Cerebellar nuclear complex (tissue), 1 donor: ENCODE measurements at places on chromosomes 4 and X.

DNA sequence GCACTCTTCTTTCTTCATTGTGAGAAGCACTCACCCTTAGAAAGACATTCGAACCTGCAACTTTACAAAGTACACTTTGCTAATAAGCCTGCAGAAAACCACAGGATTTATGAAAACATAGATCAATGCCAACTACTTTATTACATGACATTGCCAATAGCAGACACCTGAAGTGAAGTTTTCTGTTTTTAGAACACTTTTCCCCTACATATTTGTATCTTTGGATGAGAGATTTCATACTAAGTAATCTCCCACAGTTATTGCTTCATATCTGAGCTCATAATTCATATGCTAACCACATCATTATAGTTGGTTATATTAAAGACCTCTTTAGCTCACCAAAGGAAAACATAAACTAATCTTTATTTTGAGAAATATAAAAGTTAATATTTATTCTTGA lies 276.5 kb upstream of the CTSO start:
- no peak for DNase-seq

DNA sequence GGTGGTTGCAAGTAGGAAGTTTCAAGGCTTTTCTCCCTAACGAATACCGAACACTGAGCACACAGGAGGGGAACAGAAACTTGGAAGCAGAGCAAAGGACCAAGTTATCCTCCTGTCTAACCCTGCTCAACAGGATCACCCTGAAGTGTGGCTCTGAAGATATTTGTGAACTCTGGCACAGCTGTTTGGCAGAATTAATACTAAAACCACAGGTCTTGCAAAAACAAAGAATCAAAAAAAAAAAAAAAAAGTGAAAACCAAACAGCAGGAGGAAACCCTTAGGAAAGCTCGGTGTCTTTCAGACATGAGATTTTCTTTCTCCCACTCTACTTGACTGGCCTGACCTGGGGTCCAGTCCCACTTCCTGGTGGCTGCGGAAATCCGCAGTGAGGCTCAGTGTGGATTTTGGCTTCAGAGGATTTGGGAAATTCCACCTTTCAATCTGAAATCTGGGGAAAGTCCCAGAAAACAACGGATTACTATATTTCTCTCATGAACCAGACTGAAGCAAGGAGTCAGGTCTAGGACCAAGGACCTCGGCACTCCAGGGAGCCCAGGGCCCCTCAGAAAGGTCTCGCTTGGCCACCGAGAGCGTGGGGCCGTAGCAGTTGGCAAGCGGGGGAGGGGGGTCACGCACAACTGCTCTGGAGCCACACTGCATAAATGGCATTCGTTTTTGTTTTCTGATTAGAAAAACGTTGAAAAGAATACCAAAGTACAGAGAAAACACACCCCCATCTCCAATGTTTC lies 867 bp downstream of the TIFA start:
- DNase-seq: no peak

- no peak for DNase-seq
These were observed 48.7 kb upstream of the SRD5A3 start for GRCh38 chr4:55297346-55297745.

DNA sequence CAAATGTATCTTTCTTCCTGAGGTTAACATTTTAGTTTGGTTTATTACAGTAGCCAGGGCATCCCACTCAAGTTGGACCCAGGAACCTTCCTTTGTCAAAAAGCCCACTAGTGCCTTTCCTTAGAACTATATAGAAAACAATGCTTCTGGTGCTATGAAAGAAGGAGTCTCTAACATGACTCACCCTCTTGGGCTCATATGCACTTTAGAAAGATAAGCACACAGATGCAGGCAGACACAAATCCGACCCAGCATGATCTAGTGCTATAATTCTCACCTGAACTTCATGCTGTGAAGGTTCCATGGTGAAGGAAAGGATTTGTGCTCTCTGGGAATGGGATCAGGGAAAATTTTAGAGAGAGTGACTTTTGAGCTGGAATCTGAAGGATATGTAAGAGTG lies 289.4 kb downstream of the ANKRD50 start:
- DNase-seq: no peak

GRCh38 chr4:145420595-145421214 lies 60.9 kb upstream of the SMAD1 start:
- no peak for DNase-seq

DNA sequence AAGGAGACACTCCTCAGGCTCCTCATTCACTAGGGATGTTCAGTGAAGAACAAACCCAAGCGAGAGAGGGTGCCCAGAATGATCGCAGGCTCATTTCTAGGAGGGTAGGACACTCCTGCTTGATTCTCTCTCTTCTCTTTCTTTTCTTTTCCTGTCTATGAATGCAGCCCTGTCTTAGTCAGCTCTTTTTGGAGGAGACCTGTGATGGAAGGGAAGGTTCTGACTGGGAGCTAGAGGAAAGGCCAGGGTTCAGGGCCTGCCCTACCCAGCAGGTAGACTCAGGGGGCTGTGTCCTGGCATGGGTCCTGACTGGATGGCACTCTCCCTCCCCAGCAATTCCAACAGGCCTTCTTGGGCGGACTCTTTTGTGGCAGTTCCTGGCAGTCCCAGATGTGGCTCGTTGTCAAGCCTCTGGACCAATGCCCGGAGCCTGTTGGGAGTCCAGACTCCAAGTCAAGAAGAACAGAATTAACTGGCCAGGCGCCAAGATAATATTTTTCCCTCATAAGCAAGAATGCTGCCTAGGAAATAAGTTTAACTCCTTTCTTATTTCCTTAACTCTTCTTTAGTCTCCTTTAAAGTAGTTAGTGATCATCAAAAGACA lies 139.4 kb upstream of the SCML1 start:
- DNase-seq: no peak

DNA sequence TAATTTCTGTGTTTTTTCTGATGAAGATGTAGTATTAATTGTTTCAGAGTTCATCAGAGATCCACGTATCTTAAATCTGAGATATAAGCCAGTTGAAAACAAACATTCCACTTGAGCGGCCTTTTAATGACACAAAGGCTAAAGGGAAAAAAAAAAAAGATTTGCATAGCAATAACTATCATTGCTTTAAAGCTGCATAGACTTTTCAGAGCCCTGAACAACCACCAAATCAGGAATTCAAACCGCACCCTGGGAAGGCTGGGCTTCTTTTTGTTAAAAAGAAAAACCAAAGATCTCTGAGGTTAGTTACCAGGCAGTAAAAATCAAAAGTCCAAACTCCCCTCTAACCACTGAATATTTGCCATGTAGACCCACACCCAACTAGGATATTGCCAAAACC lies 206.0 kb downstream of the HHIP start:
- DNase-seq: no peak

DNA sequence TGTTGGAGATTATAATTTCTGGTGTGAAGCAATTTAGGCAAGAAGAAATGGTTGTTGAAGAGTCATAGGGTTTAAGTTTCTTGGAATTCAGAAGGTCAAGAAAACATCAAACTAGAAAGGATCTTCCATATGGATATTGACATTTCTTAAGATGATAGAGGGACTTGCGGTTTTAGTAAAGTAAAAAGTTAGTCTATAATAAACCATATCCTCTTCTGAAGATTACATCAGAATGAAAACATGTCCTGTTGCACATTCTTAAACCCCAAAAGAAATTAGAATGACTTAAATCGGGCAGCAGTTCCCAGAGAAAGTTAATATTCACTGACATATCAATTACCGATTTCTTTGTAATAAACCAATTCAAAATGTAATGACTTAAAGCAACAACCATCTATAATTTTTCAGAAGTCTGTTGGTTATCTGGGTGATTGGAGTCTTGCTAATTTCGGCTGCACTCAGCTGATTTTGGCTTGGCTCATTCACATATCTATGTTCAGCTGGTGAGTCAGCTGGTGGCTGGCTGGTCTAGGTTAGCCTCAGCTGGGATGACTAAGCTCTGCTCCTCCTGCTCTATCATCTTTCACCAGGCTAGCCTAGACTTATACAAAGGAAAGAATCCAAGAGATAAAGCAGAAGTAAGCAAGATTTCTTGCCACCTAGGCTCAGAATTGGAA lies 24.4 kb upstream of the DYNLT3 start:
- DNase-seq: no peak

DNA sequence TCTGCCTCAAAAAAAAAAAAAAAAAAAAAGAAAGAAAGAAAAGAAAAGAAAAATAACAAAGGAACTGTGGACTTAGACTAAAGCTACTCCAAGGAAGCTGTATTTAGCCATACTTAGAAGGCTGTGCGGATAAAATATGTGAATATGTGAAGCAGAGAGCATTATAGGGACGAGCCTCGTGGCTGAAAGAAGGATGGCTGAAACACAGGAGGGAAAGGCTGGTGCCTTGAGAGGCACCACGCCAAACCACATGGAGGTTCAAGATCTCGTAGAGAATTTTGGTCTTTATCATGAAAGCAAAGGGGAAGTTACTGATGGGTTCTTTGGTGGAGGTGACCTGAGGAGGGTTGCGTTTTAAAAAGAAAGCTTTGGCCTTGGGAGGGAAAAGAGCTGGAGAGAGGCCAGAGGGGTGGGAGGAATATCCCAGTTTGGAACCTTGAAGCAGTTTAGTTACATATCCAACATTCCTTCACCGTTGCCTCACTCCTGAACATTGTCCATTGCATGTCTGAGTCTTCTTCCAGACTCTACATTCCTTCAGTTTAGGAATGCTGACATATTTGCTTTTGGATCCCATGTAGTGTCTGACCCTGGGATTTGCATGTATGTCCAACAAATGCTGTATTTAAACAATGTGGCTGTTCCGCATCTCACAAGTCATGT lies 82.5 kb downstream of the CPE start:
- DNase-seq: no peak

GRCh38 chrX:47586043-47586787 lies 4.0 kb downstream of the TIMP1 start:
- DNase-seq: no peak

DNA sequence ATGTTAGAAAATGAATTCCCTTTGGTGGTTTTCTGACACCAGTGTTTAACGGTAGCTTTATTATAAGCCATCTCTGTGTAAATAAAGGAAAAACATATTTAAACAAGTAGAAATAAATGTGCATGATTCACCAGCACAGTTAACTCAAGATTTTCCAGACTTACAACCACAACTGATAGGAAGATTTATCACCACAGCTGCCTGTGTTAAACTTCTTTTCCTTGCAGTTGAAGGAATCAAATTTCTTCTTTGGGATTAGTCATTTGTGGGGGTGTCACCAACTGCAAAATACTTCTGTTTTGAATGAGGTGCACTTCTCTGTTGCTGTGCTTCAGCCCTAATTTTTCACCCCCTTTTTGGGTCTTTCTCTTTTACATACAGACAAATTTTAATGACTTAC lies 128.1 kb upstream of the STK26 start:
- DNase-seq: no peak
